ENCODE measurements at places on chromosomes 1 and 21. TPM values are rescaled to one million over a fixed set of nuclear protein-coding genes. Genes with fewer than 3 reads are reported as not detected.

S100A8 gene
- total RNA-seq: not detected

KLHDC9 gene
- 2.6 TPM for total RNA-seq

EPRS1 gene
- 52.5 TPM for total RNA-seq

SH2D1B gene
- total RNA-seq: not detected

NKAIN1 gene
- 0.50 TPM for total RNA-seq

IVL gene
- not detected for total RNA-seq

AMY2A gene
- total RNA-seq: not detected

PEA15 gene
- 81.7 TPM for total RNA-seq

DYNLT5 gene
- not detected for total RNA-seq

RHOU gene
- 17.7 TPM for total RNA-seq

PAPPA2 gene
- total RNA-seq: 0.31 TPM

IGSF21 gene
- not detected for total RNA-seq

CLCA4 gene
- total RNA-seq: not detected

PRKAA2 gene
- total RNA-seq: 0.06 TPM

PRAMEF26 gene
- not detected for total RNA-seq

S100A14 gene
- not detected for total RNA-seq

CNIH3 gene
- total RNA-seq: 1.5 TPM

ANGPTL7 gene
- 0.34 TPM for total RNA-seq

BTG2 gene
- total RNA-seq: 24.0 TPM

SLAMF7 gene
- total RNA-seq: not detected

FMN2 gene
- total RNA-seq: not detected

SLC2A5 gene
- 5.8 TPM for total RNA-seq

SOX13 gene
- 6.6 TPM for total RNA-seq

GREM2 gene
- not detected for total RNA-seq

SLFNL1 gene
- 0.15 TPM for total RNA-seq

PROX1 gene
- 1.00 TPM for total RNA-seq

S100A12 gene
- not detected for total RNA-seq

PKNOX1 gene
- 6.5 TPM for total RNA-seq

C1orf210 gene
- not detected for total RNA-seq

TLCD4 gene
- total RNA-seq: 0.78 TPM

CHML gene
- 1.7 TPM for total RNA-seq

FAM72D gene
- not detected for total RNA-seq

DNASE2B gene
- not detected for total RNA-seq

SELENBP1 gene
- 106 TPM for total RNA-seq

CELA3B gene
- total RNA-seq: not detected

LYPD8 gene
- not detected for total RNA-seq

ALG14 gene
- total RNA-seq: 0.94 TPM

SDF4 gene
- total RNA-seq: 230 TPM

PPP1R15B gene
- 20.6 TPM for total RNA-seq

PAQR6 gene
- 0.37 TPM for total RNA-seq

Data from cardiac ventricle fibroblast (primary cell).